Type B pancreatic cell (in vitro differentiated cells): ENCODE measurements at places on chromosomes 4 and X.

DNA sequence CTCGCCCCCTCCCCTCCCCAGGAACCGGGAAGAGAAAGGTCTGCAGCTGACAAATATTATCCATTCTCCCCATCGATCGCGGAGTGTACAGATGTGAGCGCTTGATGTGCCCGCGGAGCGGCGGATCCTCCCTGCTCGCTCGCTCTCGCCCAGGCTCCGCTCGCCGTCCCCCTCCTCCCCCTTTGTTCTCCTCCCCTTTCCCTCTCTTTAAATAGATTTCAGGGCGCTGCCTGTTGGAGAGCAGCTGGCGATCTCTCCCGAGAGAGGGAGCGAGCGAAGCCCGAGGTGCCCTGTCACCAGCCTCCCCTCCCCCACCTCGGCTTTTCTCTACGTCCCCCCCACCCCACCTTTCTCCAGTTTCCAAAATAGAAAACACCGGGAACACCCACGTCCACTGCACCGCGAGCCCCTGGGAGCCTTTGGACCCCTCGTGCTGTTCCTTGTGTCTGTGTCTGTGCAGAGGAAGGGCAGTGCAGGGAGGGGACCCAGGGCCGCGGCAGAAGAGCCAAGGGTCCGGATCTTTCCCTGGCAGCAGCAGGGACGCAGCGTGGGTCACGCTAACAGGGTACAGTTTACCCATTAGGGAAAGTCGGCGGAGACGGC is 56.6 kb upstream of the BCOR start:
- H3K4me3 ChIP-seq = peak overlapping the region; percentile 88
- no peak for DNase-seq
- peaks cover 5% of the 10 kb centered on the region for H3K27me3 ChIP-seq
- no peaks in the 10 kb centered on the region for H3K36me3 ChIP-seq
- H3K4me1 ChIP-seq = peaks cover 13% of the 10 kb centered on the region

DNA sequence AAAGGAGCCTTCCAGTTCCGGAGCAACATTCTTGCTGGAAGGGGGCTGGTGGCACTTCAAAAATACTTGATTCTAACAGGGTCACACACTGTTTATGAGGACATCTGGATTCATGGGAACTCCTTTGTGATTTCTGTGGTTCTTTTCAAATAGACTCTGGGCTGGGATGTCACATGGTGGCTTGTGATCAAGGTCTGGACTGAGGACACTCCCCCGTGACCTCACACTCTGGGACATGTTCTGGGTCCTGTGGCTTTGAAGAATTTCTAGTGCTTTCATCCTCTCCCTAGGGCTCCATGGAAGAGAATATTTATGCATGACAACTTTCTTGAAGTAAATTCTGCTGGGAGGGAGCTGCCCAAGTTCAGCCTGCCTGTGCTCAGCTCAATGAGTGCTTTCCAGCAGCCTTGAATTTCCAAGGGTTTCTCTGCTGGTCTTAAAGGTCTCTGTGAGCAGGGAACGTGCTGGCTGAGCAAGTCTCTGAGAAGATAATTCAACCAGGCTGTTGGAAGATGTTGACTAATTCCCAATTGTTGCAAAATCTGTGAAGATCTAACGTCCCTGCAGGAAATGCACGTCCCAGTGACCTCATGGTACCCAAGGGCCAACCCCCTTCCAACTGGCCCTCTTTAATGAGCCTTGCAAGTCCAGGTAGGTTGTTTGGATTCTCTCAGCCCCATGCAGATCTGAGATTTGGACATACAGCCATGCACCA is 36.3 kb downstream of the GPR143 start:
- DNase-seq = no peak
- H3K4me3 ChIP-seq = no peak overlapping the region
- no peaks in the 10 kb centered on the region for H3K4me1 ChIP-seq
- H3K27ac ChIP-seq = no peak overlapping the region
- no peaks in the 10 kb centered on the region for H3K36me3 ChIP-seq

DNA sequence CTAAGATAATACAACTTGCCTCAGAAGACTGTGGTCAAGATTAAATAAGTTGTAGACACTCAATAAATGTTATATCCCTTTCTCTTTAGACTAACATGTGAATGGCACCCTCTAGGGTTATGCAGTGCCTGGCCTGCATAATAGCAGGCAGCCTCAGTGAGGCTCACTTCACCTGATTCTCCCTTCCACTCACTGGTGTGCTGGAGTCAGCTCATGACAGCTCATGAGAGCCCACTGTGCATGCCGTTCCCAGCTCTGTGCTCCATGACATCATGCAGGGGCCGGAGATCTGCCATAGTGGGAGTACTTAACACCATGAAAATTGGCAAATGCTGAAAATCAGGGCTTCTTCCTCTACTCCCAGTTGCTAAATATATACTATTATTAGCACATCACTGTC is 64.5 kb downstream of the TEC start:
- DNase-seq = no peak
- H3K27me3 ChIP-seq = no peaks in the 10 kb centered on the region
- H3K4me1 ChIP-seq = peaks cover 5% of the 10 kb centered on the region
- no peak overlapping the region for H3K27ac ChIP-seq
- no peak overlapping the region for H3K4me3 ChIP-seq

GRCh38 chrX:85922821-85923220 is 124.5 kb downstream of the CHM start:
- H3K27me3 ChIP-seq = no peaks in the 10 kb centered on the region
- H3K27ac ChIP-seq = no peak overlapping the region
- DNase-seq = no peak
- no peak overlapping the region for H3K4me3 ChIP-seq
- H3K36me3 ChIP-seq = peaks cover 19% of the 10 kb centered on the region

GRCh38 chrX:110032534-110033147 is 29.7 kb downstream of the TMEM164 start:
- DNase-seq = no peak
- H3K27me3 ChIP-seq = no peaks in the 10 kb centered on the region
- peak overlapping the region; percentile 20 for H3K27ac ChIP-seq
- H3K4me1 ChIP-seq = peaks cover 25% of the 10 kb centered on the region

- no peak overlapping the region for H3K4me3 ChIP-seq
- no peak overlapping the region for H3K27ac ChIP-seq
- H3K27me3 ChIP-seq = no peaks in the 10 kb centered on the region
- peaks cover 3% of the 10 kb centered on the region for H3K4me1 ChIP-seq
- no peak for DNase-seq
These were observed 2.6 kb downstream of the GIMD1 start for GRCh38 chr4:106366026-106366425.

GRCh38 chr4:72313121-72313520 is 255.9 kb downstream of the ADAMTS3 start:
- peak overlapping the region; percentile 30 for H3K4me3 ChIP-seq
- H3K36me3 ChIP-seq = peaks cover 5% of the 10 kb centered on the region
- H3K4me1 ChIP-seq = peaks cover 9% of the 10 kb centered on the region
- H3K27me3 ChIP-seq = no peaks in the 10 kb centered on the region
- DNase-seq = no peak

DNA sequence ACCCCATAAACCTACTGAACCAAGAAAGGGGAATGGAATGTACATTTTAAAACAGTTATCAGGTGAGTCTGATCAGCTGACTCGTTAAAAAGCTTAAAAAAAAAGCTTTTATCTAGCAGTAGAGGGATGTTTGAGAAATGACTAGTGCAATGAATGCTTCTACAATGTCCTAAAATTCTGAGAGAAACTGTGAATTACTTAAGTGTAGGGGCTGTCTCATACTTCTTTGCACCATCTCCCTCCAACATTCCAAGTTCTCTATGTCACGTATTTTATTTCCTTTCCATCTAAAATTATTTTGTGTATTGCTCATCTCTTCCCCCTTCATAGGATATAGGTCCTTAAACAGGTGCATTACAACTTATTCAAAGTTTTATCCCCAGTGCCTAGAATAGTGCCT is 11.9 kb upstream of the AREG start:
- no peak for DNase-seq
- H3K27ac ChIP-seq = no peak overlapping the region
- H3K36me3 ChIP-seq = no peaks in the 10 kb centered on the region
- H3K4me1 ChIP-seq = no peaks in the 10 kb centered on the region
- H3K4me3 ChIP-seq = no peak overlapping the region

DNA sequence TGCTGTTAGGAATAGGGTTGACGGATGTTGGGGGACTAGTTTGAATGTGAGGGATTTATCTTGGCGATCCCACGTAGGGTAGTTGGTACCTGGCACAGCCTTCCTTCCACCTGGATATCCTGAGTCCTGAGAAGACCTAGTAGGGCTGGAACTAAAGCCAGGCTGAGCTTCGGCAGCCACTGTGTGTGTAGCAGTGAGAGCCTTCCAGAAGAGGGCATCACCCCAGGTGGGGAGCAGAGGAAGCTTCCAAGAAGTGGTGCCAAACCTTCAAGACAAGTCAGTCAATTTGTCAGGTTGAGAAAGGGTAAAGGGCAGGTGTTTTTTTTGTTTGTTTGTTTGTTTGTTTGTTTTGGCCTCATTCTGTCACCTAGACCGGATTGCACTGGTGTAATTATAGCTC is 1.2 kb upstream of the FGFBP2 start:
- H3K4me1 ChIP-seq = no peaks in the 10 kb centered on the region
- H3K36me3 ChIP-seq = peaks cover 12% of the 10 kb centered on the region
- no peak for DNase-seq
- no peaks in the 10 kb centered on the region for H3K27me3 ChIP-seq

DNA sequence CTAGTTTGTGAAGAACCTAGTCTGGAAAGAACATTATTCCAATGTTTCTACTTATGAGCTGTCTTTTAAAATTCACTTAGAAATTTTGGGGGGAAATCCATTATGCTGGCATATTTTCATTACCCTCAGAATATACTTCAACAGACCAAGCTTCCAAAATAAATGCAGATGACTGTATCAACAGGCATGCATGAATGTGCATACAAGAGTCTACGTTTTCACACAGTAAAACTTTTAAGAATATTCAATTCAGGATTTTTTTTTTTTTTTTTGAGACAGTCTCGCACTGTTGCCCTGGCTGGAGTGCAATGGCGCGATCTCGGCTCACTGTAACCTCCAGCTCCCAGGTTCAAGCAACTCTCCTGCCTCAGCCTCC is 49.7 kb downstream of the ABCG2 start:
- H3K4me1 ChIP-seq = peaks cover 29% of the 10 kb centered on the region
- H3K4me3 ChIP-seq = no peak overlapping the region
- peak overlapping the region; percentile 74 for H3K27ac ChIP-seq
- H3K36me3 ChIP-seq = no peaks in the 10 kb centered on the region

DNA sequence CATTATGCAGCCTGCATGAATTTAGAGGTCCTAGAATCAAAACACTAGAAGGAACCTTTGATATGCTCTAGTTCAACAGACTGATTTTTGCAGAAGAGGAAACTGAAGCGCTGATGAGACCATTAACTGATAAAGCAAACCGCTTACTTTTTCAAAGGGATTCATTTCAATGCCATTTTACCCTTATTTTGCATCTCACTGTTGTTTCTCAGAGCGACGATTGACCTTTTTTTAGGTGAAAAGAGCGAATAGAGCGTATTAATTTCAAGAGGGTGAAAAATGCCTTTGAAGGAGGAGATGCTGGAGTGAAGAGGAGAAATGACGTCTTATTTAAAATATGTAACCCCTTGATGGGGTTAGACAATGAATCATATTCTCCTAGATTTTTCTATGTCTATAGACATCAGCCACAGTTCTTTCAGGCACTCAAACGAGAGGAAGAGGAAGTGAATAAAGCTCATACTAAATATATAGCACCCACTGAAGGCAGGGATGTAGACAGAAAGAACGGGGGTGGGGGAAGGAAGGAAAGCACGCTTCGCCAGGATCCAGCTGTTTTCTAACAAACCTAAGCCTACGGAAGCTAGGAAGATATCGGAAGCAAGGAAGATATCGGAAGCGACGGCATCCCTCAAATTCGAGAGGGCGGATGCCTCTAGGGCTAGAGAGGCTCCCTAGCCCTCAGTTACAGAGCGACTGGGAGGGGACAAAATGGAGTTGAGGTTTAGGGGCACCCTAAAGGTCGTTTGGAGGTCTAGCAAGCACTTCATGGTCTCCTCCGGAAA is 848 bp downstream of the ACSL4 start:
- H3K27me3 ChIP-seq = peaks cover 9% of the 10 kb centered on the region
- H3K27ac ChIP-seq = peak overlapping the region; percentile 77
- peaks cover 11% of the 10 kb centered on the region for H3K36me3 ChIP-seq

DNA sequence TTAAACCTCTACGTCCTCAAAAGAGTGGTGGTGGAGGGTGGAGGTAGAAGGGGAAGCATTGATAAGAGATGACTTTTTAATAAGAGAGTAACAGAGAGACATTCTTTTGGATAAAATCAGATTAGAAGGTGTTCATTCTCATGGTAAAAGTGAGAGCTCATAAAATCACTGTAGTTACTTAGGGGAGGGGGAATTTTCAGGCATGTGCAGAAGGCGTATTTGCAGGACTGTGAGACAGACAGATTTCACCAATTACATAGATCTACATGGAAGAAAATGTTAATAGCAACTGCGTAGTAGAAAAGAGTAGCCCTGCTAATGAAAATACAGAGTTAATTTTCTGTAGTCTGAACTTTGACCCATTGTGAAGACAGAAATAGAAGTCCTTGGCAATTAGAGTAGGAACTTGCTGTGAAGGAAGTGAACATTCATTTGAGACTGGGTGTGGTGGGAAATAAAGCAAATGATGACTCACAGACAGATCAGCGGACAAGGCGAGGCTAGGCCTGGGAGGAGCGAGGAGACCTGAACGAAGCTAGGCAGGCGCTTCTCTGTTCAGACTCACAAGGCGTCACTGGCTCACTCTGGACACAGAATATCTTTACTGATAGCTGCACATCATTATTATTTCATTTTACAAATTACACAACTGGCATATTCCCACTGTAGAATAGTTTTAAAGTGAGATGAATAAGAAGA is 57.2 kb upstream of the FAM9C start:
- no peak overlapping the region for H3K4me3 ChIP-seq
- H3K36me3 ChIP-seq = peaks cover 4% of the 10 kb centered on the region
- peak overlapping the region; percentile 83 for H3K27ac ChIP-seq
- peaks cover 7% of the 10 kb centered on the region for H3K4me1 ChIP-seq
- H3K27me3 ChIP-seq = no peaks in the 10 kb centered on the region

DNA sequence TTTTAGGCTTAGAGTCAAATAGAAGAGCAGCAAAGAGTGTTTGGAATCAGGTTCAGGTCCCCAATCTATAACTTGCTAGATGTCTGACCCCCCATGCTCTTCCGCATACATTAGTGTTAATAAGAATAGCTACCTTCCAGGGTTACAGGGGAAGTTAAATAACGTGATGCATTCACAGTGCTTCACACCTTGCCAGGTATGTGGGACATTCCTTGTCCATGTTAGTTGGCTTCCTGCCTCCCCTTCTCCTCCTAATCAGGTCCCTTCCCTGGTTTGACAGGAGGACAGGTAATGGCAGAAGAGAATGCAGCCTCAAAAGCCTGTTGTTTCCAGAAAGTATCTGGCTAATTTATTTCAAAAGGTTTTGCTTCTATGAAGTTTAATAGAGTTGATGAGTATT is 248.7 kb downstream of the MID1IP1 start:
- no peak for DNase-seq
- no peak overlapping the region for H3K27ac ChIP-seq
- H3K4me1 ChIP-seq = peaks cover 5% of the 10 kb centered on the region
- no peaks in the 10 kb centered on the region for H3K27me3 ChIP-seq
- H3K36me3 ChIP-seq = no peaks in the 10 kb centered on the region
